Activated CD4-positive, alpha-beta T cell treated with anti-CD3 and anti-CD28 coated beads for 48 hours (primary cell): ENCODE measurements at places on chromosomes 6 and 20.

DNA sequence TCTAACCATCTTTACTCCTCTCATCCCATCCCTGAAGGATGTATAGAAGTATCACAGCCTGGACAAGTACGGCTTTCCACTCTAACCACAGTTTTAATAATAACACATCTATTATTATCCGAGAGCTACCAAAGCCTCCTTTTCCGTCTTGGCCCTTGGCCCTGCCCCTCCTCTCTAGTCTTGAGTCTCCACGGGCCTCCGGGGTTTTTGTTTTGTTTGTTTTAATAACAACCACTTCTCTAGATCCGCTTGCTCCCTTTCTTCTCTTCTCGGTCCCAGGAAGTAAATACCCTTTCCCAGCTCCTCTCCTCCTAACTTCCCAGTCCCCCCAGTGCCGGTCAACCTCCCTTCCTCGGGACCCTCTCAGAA is 661 bp downstream of the LCA5 start:
- DNase-seq = peak; percentile 5

- DNase-seq = no peak
Observed at GRCh38 chr20:62400021-62400420, 7.1 kb downstream of the CABLES2 start.

GRCh38 chr20:9498322-9498721 is 16.1 kb upstream of the LAMP5 start:
- no peak for DNase-seq

DNA sequence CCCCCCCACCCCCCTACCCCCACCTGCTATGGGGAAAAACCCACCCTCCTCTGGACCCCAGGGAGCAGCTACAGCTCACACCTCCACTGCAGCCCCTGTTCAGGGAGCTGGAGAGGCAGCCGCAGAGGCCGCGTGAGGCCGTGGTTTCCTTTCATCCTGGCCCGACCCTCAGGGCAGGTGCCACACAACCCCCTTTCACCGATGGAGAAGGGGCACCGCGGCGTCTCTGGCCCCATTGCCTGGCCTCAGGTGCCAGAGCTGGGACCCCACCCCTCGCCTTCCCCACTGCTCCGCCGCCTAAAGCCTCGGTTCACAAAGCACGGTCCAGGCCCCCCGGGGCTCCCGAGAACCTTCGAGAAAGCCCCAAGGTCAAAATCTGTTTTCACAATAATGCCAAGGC is 11.8 kb upstream of the KCNQ2 start:
- no peak for DNase-seq

DNA sequence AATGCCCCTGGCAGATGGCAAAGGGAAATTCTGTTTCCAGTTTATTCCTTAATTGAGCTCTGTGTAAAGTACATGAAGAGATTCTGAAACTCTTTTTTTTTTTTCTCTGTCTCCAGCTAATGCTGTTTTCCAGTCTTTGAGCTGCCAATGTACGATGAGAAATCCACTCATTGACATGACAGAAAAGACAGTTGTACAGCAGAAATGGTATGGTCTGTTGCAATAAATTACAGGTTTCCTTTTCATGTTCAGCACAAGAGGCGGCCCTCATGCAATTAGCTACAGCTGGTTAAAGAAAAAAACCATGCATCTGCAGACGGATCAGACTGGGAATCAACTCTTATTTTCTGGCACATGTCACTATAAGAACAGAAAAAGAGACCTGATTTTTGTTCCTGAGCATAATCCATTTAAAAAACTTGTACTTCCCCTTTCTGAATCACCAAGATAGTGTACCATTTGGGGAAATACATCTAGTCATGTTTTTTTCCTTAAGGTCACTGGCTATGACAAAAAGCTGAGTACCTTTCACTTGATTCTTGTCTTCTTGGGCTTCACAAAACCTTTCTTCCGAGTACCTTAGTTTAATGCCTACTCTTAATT is 289.8 kb upstream of the PREP start:
- DNase-seq = no peak

GRCh38 chr20:14885661-14886060 is 548.2 kb upstream of the FLRT3 start:
- no peak for DNase-seq

DNA sequence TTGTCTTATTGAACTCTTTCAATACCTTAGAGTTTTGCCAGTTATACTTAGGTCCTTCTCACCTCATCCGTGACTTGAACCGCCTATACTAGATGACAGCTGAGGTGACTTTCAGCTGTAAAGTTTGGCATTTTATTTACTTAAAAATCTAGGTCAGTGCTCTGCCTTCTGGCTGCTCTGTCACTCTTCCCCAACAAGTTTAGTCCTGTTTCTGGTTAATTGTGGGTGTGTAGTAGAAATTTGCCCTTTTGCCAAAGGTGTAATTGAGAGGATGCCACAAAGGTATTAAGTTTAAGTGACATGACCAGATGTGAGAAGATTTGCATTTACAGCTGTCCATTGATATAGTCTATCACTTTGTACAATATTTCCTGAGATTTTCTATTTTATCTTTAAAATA is 106.2 kb downstream of the FARS2 start:
- no peak for DNase-seq

DNA sequence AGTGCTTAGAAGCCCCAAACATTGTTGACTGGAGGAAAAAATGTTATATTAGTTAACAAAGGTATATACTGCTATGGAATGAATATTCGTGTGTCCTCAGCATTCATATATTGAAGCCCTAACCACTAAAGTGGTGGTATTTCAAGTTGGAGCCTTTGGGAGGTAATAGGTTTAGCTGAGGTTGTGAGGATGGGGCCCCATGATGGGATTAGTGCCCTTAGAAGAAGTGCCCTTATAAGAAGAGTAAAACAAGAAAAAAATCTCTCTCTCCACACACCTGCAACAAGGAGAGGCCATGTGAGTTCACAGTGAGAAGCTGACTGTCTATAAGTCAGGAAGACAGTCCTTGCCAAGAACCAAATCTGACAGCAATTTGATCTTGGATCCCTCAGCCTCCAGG is 761.7 kb upstream of the FLRT3 start:
- no peak for DNase-seq
